ENCODE measurements at places on chromosomes 4 and X. TPM values are rescaled to one million over a fixed set of nuclear protein-coding genes. Genes with fewer than 3 reads are reported as not detected.

- DNase-seq: no peak
Measured at GRCh38 chr4:55036405-55036804, 89.0 kb downstream of the KDR start.

GRCh38 chrX:151737494-151737893, 2.9 kb downstream of the CNGA2 start:
- peak; percentile 61 for DNase-seq

The NCAPG gene
- total RNA-seq: 1.6 TPM

The C4orf50 gene
- not detected for total RNA-seq

- DNase-seq: no peak
Measured at GRCh38 chr4:8410641-8411271, 29.8 kb downstream of the ACOX3 start.

DNA sequence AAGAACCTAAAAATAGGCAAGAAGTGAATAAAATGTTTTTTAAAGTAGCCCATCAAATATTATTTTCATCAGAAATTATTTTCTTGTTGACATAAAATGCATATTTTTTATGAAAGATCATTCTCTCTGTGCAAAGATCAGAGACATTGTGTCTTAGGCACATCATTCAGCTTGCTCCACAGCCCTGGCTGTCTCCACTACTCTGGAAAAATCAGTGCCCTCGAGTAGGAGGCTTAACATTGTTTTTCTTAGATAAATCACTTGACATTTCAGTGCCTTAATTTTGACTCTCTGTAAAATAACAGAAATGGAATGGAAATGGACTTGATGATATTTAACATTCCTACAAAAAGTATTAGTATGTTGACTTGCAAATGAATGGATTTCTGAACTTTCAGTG, 77.9 kb downstream of the FAT4 start:
- DNase-seq: no peak

DNA sequence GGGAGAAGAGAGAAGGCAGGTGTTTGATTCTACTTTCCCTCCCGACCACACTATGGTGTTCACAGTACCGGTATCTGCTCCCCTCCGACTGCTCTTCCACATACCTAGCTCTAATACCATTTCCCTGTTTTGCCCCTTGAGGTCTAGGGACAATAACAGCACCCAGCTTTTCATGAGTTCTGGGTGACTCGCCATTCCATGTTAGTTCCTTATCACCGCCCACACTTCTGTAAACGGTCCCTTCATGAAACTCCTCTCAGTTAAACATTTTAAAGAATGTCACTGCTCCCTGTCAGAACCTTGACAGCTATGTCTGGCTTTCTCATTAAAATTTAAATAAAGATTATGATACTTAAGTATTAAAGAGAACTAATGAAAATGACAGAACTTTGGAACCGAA, 136.7 kb downstream of the ADAMTS3 start:
- DNase-seq: no peak

The SSX4B gene
- not detected for total RNA-seq

- DNase-seq: no peak
Measured at GRCh38 chr4:75180790-75181776, 248.2 kb downstream of the PARM1 start.

- no peak for DNase-seq
Measured at GRCh38 chr4:48949086-48949485, 37.0 kb upstream of the CWH43 start.

DNA sequence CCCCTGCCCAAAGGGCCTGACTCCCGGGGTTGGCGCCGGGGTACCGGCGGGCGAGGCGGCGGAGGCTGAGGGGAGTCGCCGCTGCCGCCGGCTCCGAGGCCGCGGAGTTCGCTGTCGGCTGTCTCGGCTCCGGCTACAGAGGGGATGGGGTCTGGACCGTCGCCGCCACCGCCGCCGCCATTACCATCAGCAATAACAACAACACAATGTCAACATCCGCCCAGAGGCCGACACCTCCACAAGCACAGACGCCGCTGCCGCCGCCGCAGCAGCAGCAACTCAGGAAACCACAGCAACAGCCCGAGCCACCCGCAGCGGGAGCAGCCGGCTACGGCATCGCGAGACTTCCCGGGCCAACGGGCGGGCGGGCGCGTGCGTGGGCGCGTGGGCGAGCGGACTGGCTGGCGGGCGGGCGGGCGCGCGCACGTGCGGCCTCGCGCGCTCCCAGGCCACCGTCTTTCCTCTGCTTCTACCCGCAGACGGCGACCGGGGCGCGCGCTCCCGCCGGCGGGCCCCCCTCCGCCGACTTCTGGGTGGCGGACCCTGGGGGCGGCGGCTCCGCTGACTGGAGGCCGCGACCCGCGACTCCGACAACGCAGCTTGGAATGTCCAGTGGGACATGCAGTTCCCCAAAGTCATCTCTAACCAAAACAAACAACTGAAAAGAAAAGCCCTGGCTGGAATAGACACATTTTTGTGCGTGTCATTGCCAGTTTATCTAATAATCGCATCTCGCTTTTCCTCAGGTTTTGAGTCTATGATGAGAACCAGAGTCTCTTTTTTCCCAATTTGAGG, at the start of gene CHIC2:
CHIC2 (minus strand) TSS at position 289 of the 795 bp plus-strand sequence. CDS start 305 bp downstream, outside the sequence.
- DNase-seq: peak; percentile 99

The TCEAL6 gene
- not detected for total RNA-seq

The ARMCX1 gene
- 20.7 TPM for total RNA-seq

The DLG3 gene
- total RNA-seq: 33.3 TPM

DNA sequence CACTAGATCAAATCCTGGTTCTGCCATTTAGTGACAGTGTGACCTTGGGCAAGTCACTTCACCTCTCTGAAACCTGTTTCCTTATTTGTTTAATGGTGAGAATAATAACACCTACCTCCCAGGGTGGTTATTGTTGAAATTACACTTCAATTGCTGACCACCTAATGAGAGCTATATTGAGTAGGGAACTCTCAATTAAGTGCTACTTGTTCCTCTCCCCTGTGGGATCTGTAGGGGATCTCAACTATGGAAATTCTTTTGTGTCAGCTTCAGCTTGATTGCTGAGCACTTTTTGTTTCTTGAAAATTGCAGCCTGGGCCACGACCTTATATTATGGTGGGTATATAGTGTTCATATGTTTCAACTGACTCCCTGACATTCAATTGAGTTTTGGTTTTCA, 102.1 kb downstream of the SHROOM4 start:
- no peak for DNase-seq

GRCh38 chr4:120829113-120829831, 93.3 kb downstream of the PRDM5 start:
- DNase-seq: no peak

The L1CAM gene
- total RNA-seq: 4.8 TPM

DNA sequence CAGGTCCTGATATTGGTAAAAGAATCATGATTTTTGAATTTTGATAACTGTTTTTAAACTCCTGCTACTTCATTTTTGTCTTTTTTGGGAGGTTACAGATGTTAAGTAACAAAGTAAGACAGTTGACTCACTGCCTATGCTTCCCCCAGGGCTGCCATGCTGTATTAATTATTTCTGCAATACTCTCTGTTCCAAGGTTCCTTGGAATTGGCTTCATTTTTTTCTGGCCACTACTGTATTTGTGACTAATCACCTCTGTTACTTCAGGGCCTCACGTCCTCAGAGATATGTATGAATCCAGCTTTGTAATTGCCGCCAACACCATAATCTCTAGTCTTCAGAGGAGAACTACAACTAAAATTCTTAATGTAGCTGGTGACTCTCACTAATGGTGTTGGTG, 1729.3 kb downstream of the C4orf33 start:
- DNase-seq: peak; percentile 15

DNA sequence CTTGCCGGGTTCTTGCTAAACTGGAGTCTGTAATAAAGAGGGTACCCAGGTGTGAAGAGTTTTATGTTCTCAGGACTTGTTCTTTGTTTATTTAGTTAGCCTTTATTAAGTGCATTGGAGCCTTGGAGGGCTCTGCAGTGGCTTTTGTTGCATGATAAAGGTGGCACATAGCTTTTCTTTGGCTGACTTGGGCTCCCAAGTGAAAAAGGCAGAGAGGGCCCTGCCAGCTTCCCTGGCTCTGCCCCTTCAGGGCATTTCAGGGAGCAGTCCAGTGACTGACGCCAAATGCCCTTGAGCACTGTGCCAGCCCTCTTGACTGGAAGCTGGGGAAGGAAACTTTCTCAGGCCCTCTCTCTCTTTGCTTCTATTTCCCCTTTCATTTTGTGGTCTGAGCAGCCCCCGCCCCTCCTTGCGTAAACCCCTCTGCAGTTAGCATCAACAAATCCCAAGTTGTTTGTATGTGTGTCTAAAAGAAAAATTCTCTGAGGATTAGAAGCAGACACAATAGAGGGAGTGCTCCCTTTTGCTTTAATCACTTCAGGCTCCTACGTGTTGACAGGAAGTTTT, 152.2 kb downstream of the NHS start:
- DNase-seq: no peak

DNA sequence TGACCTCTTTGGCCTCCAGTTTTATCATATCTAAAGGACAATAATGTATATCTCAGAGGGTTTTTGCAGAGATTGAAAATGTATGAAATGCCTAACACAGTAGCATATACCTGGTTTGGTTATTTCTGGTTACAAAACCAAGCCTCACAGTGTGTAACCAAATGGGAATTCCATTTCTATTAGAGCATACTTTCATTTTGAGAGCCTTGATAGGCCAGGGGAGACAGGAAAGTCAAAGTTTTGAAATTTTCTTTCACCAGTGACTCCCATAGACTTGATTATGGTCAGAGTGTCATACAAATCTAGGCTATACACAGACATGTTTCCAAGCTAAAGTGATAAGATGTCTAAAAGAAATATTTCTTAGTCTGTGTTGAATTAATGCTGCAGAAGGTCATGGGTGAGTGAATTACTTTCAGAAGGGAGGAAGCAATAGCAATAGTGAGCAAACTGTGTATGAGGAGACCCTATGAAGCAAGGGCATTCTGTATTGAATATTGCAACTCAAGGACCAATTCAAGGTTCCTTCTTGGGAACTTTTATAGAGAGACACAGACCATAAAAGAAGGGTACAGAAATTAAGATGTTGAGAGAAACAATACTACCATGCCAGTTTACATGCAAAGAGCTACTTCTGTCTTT, 151.1 kb downstream of the PDE5A start:
- DNase-seq: no peak

GRCh38 chrX:43693602-43694406, 37.7 kb downstream of the MAOA start:
- DNase-seq: no peak

GRCh38 chr4:7291372-7292114, 99.2 kb downstream of the SORCS2 start:
- DNase-seq: no peak

GRCh38 chr4:145171911-145172310, 8.5 kb downstream of the OTUD4 start:
- no peak for DNase-seq

DNA sequence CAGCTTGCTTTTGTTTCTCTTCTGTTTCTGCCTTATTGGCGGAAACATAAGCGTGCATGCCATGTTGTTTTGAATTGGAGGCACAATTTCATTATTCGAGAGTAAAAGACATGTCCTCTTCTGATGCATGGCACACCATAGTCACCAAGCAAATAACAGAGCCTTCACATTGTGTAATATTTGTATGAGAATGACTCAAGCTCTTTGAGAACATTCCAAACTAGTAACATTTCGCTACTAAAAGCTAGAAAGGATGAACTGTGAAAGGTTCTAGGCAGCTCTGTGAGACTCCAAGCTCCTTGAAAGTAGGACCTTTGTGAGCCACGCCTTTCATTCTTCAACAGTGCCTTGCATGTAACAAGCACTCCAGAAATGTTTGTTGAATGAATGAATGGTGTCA, 9.2 kb upstream of the ANXA3 start:
- DNase-seq: no peak

The NDST4 gene
- total RNA-seq: not detected

The NSUN7 gene
- total RNA-seq: 3.5 TPM

The INTS12 gene
- 17.0 TPM for total RNA-seq

The LONRF3 gene
- 1.8 TPM for total RNA-seq

The AKAP4 gene
- total RNA-seq: not detected

GRCh38 chrX:20666331-20666730, 399.6 kb upstream of the RPS6KA3 start:
- no peak for DNase-seq

- DNase-seq: no peak
Measured at GRCh38 chrX:124407226-124407625, 60.9 kb downstream of the SH2D1A start.

- DNase-seq: no peak
Measured at GRCh38 chr4:19945501-19945900, 306.2 kb upstream of the SLIT2 start.

- DNase-seq: no peak
Measured at GRCh38 chr4:173538148-173538908, 8.3 kb upstream of the HAND2 start.

DNA sequence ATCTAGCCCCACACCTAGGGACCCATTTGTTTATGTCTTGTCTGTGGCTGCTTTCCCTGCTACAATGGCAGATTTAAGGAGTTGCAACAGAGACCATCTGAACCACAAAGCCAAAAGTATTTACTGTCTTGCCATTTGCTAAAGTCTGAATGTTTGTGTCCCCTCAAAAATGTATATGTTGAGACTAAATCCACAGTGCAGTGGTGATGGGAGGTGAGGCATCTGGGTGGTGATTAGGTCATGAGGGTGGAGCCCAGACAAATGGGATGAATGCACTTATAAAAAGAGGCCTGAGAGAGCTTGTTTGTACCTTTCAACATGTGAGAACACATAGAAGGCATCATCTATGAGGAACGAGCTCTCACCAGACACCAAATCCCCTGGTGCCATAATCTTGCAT, 137.3 kb downstream of the TMEM144 start:
- DNase-seq: no peak

DNA sequence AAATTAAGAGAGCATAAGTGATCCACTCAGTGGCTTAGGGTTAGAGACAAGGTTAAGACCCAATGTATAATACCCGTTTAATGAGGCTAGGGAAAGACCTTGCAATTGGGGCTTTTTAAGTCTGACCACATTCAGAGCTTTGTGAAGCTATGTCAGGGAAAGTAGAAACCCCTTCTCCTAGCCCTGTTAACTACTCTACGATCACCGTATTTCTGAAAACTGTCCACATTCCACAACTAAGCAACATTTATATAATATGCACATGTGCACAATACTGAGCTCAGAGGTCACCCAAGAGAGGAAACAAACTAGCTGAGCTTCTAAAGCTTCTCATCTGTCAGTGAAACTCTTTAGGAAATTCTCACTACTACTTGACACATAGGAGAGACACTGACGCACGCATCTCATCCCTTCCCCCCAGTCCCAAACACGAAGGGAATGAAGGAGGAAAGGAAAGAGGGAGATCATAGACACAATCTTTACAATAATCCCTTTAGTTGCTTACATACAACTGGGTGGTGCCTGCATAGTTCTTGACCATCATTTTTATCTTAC, 56.2 kb downstream of the METTL14 start:
- no peak for DNase-seq
